ENCODE measurements at places on chromosomes 1 and 21. TPM values are rescaled to one million over a fixed set of nuclear protein-coding genes. Genes with fewer than 3 reads are reported as not detected.

Gene GJB3
- total RNA-seq: not detected

Gene OR2G6
- not detected for total RNA-seq

DNA sequence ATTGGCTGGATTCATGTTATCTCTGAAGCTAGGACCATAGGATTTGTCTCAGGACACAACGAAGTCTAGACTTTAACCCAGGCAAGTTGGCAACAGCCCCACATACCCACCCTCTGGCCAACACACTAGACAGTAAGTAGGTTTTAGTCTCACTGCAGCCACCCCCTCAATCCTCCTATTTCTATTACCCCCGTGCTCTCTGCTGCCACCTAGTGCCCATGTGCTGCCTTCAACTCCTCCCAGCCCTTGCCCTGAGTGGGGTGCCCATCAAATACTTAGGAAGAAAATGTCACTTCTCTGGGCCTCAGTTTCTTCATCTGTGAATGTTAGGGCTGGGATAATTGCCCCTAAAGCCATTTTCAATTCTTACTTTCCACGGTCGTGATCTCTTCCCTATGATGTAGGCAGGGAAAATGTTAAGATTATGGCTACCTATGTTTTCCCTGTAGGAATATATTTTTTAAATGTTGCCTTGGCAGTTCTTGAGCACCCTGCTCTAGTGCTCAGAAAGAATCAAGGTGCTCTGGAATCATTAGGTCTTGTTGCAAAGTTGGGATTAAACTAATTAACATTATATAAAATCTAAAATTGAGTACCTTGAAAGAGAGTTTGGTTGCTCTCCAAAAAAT lies 213.0 kb downstream of the LMX1A start:
- H3K36me3 ChIP-seq: no peaks in the 10 kb centered on the region
- no peak overlapping the region for H3K4me3 ChIP-seq
- no peaks in the 10 kb centered on the region for H3K4me1 ChIP-seq
- no peaks in the 10 kb centered on the region for H3K27me3 ChIP-seq
- H3K27ac ChIP-seq: no peak overlapping the region
- DNase-seq: no peak

DNA sequence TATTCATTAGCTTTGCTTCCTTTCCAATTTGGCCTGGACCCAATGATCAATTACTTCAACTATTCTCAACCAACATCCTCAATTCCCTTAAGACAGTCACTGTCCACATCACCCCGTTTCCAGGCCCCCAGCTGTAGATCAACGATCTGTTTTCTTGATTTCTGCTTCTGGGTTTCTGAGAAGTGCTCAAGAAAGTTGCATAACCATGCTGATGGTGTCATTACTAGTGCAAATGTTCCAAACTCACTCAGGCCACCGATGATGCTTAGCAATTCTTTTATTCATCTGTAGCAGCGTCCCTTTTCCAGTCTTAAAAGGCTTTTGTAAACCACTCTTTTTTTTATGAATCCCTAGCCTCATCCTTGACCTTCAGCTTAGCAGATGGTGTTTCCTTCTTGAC lies 155.8 kb upstream of the PTGFR start:
- H3K27me3 ChIP-seq: no peaks in the 10 kb centered on the region
- no peak for DNase-seq
- H3K27ac ChIP-seq: no peak overlapping the region
- H3K4me3 ChIP-seq: no peak overlapping the region

- H3K27ac ChIP-seq: peak overlapping the region; percentile 58
- no peak for DNase-seq
- peak overlapping the region; percentile 54 for H3K4me3 ChIP-seq
- H3K4me1 ChIP-seq: peaks cover 18% of the 10 kb centered on the region
- H3K27me3 ChIP-seq: no peaks in the 10 kb centered on the region
- no peaks in the 10 kb centered on the region for H3K36me3 ChIP-seq
Observed at GRCh38 chr1:25875856-25876692, 566 bp upstream of the PAQR7 start.

Measured in IMR-90 (cell line).